ENCODE measurements at places on chromosomes 7 and 10.
A peak's percentile ranks its signal among the peaks of the same experiment; 100 is the strongest.

DNA sequence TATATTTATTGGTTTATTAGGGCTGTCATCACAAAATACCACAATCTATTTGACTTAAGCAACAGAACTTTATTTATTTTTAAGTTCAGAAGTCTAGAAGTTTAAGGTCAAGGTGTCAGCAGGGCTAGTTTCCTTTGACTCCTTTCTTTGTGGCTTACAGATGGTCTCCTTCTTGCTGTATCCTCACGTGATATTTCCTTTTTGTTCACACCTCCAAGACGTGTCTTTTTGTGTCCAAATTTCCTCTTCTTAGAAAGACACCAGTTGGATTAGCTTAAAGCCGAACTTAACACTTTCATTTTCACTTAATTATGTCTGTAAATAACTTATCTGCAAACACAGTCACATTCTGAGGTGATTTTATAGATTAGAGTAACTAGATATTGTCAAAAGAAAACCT is 631.4 kb upstream of the POT1 start:
- DNase-seq, result no peak

DNA sequence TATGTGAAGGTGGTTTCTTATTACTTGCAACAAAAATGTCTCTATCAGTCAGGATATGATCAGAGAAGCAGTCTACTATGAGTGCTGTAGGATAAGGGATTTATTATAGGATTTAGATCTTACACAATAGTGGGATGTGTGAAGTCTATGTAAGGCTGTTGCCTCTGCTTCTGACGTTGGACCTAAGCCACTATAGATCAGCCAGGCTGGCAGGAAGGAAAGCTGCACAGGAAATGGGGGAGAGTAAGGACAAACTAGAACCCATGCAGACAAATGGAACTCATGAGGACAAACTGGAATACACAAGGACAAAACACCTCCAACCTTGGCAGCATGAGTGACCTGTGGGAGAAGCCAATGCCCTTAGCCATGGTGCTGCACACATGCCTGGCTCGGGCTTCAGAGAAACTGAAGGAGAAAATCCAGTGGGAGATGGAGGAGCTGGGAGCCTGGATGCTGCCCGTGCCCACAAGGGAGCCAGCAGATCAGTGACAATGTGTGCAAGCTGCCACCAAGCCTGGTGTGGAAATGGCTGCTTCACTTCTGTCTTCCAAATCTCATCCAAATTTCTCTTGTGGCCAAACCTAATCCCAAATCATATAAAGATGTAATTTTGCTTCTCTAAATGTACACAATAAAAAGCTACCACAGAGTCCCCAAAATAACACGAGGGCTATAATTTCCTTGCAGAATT is 147.0 kb upstream of the PCGF5 start:
- no peak for DNase-seq

- DNase-seq, result no peak
These were observed 29.9 kb downstream of the PAPOLB start for GRCh38 chr7:4831723-4832495.

DNA sequence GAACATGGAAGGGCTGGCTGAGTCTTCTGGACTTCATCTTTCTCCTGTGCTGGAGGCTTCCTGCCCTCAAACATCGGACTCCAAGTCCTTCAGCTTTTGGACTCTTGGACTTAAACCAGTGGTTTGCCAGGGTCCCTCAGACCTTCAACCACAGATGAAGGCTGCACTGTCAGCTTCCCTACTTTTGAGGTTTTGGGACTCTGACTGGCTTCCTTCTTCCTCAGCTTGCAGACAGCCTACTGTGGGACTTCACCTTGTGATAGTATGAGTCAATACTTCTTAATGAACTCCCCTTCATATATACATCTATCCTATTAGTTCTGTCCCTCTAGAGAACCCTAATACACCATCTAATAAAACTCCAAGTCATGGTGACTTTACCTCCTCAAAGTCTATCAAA is 4.0 kb upstream of the CLEC5A start:
- no peak for DNase-seq

- DNase-seq, result no peak
These were observed 494.5 kb downstream of the DNAJB6 start for GRCh38 chr7:157831143-157831905.

DNA sequence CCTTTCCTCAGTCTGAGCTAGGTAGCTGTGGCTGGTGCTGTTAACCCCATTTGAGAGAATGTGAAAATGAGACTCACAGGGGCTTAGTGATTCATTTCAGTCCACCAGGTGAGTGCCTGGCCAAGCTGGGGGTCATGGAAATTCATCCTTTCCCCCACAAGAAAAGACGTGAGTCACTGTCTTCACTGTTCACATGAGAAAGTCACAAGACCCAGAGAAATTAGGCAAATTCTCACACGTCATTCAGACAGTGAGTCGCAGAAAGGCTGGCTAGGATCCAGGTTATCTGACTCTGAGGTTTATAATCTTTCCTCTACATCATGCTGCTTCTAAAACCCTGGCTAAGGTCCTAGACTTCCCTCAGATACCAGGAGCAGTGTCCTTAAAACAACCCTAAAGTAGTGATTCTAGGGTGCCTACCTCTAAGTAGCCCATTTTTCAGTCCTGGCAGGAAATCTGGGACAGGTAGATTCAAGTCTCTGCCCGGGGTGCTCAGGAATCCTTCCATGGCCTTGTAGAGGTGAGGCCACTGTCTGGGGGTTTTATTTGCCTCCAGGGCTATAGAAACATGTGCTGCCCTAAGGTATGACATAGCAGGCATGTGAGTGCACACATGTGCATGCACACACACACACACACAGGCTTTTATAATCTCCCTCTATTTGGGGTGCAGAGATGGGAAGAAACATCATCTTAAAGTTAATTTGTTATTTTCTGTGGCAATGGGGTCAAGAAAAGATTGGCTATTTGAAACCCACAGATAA is 427.9 kb upstream of the CELF2 start:
- peak; percentile 64 for DNase-seq

DNA sequence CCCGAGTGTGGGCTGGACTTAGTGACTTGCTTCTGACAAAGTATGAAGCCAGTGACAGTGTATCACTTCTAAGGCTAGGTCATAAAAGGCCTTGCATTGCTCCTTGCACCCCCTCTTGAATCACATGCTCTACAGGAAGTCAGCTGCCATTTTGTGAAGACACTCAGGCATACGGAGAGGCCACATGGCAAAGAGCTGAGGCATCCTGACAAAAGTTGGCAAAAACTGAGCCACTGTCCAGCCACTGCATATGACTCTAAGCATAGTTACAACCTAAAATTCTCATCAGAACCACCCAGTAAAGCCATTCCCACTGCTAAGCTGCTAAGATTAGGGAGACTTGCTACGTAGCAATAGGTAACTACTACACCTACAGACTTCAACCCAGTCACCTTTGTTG is 18.6 kb downstream of the COBL start:
- no peak for DNase-seq

GRCh38 chr7:86762129-86762528 is 118.4 kb downstream of the GRM3 start:
- DNase-seq, result no peak

- no peak for DNase-seq
These were observed 82.1 kb downstream of the PKD1L1 start for GRCh38 chr7:47866120-47866519.

DNA sequence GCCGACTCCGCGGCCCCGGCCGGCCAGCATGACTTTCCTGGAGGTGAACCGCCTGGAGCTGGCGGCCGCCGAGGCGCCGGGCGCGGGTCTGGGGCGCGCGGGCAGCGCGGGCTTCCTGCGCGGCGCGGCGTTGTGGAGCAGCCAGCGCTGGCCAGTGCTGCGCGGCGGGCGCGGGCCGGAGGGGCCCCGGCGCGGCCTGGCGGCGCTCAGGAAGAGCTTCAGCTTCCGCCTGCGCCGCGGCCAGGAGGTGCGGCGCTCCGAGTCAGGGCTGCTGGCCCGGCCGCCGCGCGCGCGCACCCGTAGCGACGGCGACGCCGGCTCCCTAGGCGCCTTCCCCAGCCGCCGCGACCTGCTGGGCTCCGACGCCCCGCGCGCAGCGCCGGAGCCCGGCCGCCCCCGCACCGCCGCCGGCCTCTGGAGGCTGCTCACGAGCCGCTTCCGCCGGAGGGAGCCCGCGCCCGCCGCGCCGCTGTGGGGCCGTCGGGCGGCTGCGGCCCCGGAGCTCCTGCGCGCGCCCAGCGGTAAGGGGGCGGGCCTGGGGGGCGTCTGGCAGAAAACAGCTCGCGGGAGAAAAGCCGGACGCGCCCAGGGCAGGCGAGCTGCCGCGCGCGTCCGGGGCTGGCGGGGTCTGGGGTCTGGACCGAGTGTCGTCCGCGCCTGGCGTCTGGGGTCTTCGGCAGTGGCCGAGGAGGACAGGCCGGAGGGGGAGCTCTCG is 29.0 kb downstream of the AGAP3 start:
- no peak for DNase-seq

GRCh38 chr10:132078746-132079345 is 13.1 kb downstream of the JAKMIP3 start:
- DNase-seq, result no peak

- no peak for DNase-seq
These were observed 3.4 kb downstream of the H2BK1 start for GRCh38 chr7:151206914-151207313.

DNA sequence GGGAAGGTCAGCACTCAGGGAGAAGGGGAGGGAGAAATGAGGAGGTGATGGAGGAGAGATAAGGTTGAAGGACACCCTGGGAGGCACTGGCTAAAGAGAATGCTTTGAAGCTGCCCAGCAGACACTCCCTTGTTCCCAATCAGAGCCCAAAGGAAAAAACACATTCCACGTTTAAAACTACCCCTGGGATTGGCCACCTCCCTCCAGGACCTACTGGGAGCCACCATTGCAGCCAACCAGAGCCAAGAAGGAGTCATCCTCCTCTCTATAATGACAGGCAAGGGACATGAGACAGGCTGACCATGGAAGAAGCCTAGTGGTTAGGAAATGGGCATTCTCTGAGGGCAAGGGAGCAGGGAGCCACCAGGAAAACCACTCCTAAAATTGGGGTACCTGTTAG is 43.8 kb downstream of the MYO1G start:
- no peak for DNase-seq

DNA sequence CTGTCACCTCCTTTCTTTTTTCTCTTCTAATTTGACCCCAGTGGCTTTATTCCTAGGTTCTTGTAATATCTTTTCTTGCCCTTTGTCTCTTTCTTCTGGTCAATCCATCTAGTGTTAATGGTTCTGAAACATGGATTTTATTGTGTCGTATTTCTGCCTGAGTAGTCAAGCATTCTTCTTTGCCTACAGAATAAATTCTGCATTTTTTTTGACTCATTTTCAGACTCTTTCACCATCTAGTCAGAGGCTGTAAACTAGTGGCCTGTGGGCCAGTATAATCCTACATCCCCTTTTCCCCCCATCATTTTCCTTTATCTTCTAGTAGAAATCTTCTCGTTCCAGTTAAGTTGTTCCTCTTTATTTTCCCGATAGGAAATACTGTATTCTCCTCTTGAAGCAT is 29.4 kb downstream of the LUC7L2 start:
- no peak for DNase-seq

GRCh38 chr7:19470031-19470430 is 238.8 kb downstream of the POLR1F start:
- DNase-seq, result no peak

DNA sequence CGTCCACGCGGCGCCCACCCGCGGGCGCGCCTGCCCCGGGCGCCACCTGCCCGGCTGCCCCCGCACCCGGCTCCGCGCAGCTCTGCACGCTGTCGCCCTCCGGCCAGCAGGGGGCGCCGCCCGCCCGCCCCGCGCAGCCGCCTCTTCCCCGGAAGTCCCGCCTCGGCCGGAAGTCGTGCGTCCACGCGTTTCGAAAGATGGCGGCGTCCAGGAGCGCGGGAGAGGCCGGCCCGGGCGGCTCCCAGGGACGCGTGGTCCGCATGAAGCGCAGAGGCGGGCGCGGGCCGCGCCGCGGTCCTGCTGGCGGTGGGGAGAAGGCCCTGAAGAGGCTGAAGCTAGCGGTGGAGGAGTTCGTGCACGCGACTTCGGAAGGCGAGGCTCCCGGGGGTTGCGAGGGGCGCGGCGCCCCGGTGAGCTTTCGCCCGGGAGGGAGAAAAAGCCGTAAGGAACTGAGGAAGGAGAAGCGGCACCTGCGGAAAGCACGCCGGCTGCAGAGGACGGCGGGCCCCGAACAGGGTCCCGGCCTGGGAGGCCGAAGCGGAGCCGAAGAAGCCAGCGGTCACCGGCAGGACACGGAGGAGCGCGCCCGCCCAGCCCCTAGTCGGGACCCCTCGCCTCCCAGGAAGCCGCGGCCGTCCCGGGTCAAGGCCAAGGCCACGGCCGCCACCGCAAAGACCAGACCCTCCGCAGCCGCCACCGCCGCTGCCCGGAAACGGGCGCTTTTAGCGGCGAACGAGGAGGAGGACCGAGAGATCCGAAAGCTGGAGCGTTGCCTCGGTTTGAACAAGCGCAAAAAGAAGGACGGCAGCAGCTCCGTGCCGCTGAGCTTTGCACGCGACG is at the start of gene NOM1:
NOM1 (plus strand) TSS at position 172 of the 840 bp plus-strand sequence; CDS start at position 198, 26 bp downstream.
- DNase-seq, result peak; percentile 90

GRCh38 chr7:8435095-8435494 is 1.7 kb downstream of the NXPH1 start:
- no peak for DNase-seq

- DNase-seq, result no peak
These were observed 83.2 kb downstream of the AHCYL2 start for GRCh38 chr7:129308047-129308446.

GRCh38 chr7:139721821-139722220 is 56.0 kb downstream of the HIPK2 start:
- DNase-seq, result no peak

- no peak for DNase-seq
These were observed 5.1 kb downstream of the TSPAN14 start for GRCh38 chr10:80459047-80459865.

DNA sequence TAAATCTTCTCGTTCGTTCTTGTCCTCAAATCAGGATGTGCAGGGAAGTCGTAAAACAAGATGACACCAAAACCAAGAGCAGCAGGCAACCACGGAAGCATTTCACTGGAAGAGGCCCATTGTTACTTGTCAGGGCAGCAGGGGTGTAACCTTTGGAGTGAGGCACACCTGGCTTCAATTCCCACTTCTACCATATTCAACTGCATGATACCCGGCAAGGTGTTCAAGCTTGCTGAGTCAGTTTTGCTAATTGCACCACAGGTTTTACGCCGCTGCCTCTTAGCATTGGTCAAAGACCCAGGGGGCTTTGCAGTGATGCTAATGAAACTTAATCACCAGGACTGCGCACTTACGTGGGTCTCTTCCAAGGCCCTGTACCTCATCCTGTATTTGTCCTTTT is 50.0 kb upstream of the PTER start:
- no peak for DNase-seq
